Stimulated activated CD4-positive, alpha-beta T cell treated with anti-CD3 and anti-CD28 coated beads, Interleukin-2, amount 100 ng/mL, for 48 hours (primary cell): ENCODE measurements at places on chromosomes 6 and 20.

GRCh38 chr6:126040826-126041225 lies 54.5 kb downstream of the TRMT11 start:
- DNase-seq, result no peak

DNA sequence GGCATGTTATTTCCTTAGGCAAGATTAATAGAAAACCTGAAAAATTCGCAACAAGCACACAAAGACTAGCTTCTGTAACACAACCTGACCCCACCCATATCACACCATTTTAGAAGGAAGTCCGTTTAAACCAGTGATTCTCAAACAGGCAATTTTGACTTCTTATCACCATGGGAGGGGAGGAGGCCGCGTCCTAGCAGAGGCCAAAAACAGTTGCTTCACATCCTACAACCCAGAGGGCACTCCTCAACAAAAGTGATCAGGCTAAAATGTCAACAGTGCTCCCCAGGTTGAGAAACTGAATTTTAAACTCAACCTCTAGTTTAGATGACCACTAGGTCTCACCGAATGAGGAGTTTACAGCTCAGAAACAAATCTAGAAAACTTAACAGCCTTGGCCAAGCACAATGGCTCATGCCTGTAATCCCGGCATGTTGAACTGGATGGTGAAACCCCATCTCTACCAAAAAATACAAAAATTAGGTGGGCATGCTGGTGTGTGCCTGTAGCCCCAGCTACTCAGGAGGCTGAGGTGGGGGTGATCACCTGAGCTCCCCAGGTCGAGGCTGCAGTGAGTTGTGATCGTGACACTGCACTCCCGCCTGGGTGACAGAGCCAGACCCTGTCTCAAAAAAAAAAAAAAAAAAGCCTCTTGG lies 3.4 kb downstream of the SNX5 start:
- DNase-seq, result no peak

GRCh38 chr6:152977556-152977955 lies 5.3 kb downstream of the FBXO5 start:
- no peak for DNase-seq

DNA sequence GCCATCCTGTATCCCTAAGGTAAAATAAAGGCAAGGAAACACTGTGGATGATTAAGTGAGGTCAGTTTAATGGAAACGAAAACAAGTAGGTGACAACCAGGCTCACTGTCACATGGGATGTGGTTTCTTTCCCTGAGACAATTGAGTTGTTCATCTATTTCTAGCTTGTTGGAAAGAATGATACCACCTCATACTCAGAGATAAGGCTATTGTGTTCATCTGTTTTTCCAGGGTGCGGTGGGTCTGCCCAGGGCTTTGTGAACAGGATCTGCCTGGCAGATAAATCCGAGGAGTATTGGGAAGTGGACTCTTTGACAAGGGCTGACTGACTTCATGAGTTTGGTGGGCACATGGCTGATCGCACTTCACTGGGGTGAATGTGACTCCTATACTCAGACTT lies 80.8 kb upstream of the TIAM2 start:
- no peak for DNase-seq

- no peak for DNase-seq
Observed at GRCh38 chr6:190596-191395, 101.5 kb upstream of the DUSP22 start.
